ENCODE measurements at places on chromosomes 6 and 20. TPM values are rescaled to one million over a fixed set of nuclear protein-coding genes. Genes with fewer than 3 reads are reported as not detected.

- no peak for DNase-seq
Measured at GRCh38 chr20:49583669-49584417, 15.9 kb upstream of the PTGIS start.

DNA sequence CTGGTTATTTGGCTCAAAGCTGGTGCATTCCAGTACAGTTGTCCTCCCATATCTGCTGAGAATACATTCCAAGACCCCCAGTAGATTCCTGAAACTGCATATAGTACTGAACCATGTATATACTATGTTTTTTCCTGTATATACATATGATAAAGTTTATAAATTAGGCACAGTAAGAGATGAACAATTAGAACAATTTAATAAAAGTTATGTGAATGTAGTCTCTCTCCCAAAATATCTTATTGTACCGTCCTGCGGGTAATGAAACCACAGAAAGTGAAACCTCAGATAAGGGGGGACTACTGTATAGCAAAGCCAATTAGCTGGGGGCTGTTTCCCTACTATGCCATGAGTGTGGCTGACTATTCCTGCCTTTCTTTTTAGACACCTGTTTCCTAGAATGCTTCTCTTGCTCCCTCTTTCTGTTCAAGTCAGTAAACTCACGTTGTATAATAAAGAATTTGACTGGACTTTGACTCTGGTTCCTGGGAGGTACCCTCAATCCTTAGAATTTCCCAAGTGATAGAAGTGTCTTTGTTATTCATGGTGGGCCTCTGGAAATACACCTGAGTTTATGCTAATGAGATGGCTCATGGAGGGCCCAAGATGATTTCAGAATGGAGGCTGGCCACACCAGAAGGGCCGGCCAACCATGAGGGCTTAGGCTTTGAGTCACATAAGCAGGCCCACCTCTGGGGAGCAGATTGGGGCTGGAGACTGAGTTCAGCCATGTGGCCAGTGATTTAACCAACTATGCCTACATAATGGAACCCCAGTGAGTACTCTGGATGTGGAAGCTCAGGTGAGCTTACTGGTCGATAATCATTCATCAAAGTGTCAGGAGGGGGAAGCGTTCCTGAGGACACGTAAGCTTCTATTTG is 689 bp upstream of the BLOC1S5 start:
- no peak for DNase-seq

DNA sequence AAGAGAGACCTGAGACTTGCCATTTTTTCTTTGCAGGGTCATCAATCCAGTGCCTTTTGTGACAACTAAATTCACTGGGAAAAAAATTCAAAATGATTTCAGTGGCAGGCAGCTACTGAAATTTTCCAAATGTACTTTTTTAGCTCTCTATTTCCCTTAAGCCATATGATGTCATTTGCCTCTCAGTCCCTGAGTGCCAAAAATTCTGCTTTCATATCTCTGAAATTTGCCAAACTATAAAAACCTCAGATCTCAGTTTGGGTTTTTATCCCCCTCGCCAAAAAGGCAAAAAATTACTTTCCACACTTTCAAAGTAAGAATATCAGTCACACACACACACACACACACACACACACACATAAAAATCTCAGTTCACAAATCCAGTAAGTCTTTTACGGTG is 651.3 kb upstream of the ARID1B start:
- DNase-seq = no peak

The KCNK16 gene
- polyA plus RNA-seq = not detected

Measured in right renal cortex interstitium (tissue), 3 donors.